ENCODE measurements at places on chromosomes 3 and 15. TPM values are rescaled to one million over a fixed set of nuclear protein-coding genes. Genes with fewer than 3 reads are reported as not detected.

DNA sequence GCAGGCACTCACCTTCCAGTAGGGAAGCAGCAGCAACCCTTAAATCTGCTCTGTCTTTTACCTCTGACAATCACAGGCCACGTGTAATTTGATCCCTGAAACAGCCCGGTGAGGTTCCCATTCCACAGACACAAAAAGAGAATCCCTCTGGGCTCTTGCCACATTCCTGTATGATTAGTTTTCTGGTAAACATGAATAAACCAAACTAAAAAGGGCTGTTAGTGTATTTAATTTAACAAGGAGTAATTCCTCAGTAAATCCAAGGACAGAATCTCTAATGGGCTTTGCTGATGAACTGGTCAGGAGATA is 186.9 kb downstream of the FAM43A start:
- no peak for DNase-seq

GRCh38 chr3:127734754-127735473 is 62.2 kb downstream of the ABTB1 start:
- no peak for DNase-seq

GRCh38 chr15:33699691-33700447 is 268.4 kb upstream of the CHRM5 start:
- DNase-seq, result no peak

DNA sequence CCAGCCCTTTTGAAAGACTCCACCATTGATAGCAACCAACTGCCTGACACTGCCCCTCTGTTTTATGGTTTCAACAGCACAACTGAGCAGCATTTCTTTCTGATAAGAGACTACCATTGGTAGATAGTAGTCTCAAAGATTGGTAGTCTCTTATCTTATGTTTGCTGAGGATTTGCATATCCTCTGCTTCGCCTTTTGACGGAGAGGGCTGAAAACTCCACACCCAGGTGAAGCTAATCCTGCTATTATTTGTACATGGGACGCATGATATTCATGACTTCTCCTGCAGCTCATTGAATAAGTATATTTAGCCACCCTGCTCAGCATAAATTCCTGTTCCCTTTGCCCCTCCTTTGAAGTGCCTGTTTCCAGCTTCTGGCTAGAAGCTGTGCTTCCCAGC is 119.4 kb upstream of the STRIT1 start:
- no peak for DNase-seq

GRCh38 chr15:31223478-31224350 is 102.9 kb upstream of the KLF13 start:
- DNase-seq, result no peak

DNA sequence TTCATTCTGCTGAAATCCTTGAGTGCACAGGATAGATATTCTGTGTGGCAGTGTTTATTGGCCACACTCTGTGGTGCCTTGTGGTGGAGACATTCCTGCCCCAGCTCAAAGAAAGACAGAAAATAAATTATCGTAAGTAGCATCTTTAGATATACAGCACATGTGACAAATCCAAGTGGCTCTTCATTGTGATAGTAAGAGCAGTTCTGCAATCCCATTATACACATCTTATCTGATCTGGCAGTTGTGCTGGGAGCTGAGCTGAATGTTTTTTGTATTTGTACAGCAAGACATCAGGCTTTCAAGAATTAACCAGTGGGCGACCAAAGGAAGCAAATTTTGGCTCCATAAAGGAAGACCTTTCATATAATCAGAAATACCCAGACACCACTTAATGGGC is 235.3 kb upstream of the MRPL3 start:
- DNase-seq, result no peak

GRCh38 chr3:29181872-29182271 is 99.0 kb upstream of the RBMS3 start:
- DNase-seq, result no peak

GRCh38 chr3:10806006-10806405 is 10.0 kb upstream of the SLC6A11 start:
- no peak for DNase-seq

DNA sequence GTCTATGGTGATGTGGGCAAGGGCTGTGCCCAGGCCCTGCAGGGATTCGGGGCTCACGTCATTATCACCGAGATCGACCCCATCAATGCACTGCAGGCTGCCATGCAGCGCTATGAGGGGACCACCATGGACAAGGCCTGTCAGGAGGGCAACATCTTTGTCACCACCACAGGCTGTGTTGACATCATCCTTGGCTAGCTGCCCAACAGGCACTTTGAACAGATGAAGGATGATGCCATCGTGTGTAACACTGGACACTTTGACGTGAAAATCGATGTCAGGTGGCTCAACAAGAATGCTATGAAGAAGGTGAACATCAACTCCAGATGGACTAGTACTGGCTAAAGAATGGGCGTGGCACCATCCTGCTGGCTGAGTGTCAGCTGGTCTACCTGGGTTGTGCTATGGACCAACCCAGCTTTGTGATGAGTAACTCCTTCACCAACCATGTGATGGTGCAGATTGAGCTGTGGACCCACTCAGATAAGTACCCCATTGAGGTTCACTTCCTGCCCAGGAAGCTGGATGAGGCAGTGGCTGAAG is 6.1 kb upstream of the USP8 start:
- no peak for DNase-seq

DNA sequence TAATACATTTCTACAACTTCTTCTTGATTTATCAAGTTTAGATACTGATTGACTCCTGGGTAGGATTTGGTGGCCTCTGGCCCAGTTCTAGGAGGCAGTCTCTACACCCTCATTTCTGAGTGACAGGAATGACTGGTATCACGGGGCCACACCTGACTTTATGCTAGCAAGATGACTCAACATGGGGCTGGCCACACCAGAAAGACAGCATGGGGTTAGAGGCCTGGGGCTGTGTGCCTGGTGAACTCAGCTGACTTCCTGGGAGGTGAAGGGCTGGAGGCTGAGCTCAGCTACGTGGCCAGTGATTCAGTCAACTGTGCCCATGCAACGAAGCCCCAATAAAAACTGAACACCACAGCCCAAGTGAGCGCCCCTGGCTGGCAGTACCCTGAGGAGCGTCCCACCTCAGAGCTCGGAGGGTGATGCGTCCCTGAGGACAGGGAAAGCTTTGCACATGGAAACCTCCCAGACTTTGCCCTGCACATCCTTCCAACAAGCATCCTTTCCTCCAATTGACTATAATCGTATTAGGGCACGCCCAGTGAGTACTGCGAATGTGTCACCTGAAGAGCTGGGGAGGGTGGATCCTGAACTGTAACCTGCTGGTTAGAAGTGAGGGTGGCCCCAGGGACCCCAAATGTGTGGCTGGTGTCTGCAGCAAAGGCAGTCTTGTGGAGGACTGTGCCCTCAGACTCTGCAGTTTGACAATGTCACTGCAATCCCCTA is 57.2 kb downstream of the NIPA2 start:
- no peak for DNase-seq

GRCh38 chr3:115321400-115321805 is 174.3 kb upstream of the ZBTB20 start:
- DNase-seq, result no peak

DNA sequence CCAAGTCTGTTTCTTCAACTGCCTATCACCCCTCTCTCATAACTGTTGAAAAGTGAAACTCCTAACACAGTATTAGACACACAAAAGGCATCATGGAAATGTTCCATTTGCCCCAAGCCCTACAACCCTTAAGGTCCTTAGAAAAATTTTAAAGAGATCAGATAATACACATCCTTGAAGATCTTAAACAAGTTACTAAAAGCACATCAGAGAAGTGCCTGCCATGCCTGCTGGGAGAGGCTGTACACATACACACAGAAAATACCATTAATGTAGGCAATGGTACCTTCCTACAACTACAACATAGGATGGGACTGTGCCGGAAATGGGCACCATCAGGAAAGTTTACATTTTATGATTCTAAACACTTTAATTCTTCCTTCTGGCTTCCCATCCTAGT is 3.3 kb downstream of the ADAM10 start:
- no peak for DNase-seq

DNA sequence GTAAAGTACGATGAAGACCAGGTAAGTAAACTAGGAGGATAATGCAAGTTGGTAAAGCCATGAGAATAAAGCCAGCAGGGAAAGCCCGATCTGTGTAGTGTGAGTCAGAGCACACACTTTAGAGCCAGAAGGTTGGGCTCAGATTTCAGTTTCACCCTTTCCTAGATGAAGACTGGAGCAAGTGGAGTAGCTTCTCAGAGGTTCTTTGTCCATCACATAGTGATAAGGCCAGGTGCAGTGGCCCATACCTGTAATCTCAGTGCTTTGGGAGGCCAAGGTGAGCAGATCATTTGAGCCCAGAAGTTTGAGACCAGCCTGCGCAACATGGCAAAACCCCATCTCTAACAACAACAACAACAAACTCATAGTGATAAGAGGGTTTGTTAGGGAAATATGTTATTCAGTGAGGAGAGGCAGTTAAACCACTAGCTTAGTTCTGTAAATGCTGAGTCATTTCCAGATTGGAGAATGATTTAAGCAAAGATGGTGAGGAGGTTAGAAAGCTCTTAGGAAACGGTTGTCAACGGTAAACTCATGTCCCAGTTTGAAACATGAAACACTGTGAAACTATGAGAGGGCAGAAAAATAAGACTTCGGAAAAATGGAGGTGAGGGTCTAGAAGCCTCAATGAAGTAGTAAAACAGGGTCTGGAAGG is 39.0 kb downstream of the IL12A start:
- DNase-seq, result no peak

DNA sequence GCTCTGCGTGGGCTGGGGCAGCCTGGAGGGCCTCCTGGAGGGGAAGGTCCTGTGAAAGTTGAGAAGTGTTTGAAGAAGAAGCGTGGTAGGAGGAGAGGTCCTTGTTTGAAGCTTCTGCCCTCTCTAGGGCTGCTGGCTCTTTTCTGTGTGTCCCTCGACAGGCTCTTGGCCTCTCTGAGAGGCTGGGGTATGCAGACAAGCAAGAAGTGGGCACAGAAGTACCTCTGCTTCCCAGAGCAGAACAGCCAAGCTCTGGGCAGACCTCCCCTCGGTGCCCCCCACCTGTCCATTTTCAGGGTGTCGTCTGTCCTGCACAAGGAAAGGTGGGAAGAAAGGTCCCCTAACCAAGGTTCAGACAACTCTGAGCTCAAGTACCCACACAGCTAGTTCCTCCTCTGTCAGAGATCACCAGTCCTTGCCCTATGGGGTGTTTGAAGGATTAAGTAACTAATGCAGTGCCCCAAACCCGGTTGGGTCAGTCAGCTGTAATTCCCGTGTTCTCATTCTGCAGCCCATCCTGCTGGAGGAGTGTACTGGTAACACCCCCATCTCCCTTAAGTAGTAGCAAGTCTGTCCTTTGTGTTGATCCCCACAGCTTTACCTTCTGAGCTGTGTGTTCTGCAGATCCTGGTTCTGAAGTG is 6.3 kb downstream of the CSK start:
- no peak for DNase-seq

DNA sequence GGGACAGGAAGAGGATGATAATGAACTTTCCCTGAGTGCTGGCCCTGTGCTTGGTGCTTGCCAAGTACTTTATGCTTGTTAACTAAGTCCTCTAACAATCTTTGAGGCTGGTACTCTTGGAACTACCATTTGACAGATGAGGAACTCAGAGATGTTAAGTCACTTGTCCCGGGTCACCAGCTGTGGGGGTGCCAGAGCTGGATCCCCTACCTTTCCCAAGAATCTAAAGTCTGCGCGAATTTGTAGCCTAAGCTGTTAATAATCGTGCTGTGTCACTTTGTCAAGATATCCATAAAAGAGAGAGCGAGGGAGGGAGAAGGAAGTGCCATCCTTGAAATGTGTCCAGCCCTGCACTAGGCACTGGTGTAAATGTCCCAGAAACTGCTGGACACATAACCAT is 19.0 kb upstream of the ACOX2 start:
- no peak for DNase-seq

GRCh38 chr15:74497584-74497983 is 36.6 kb upstream of the UBL7 start:
- no peak for DNase-seq

DNA sequence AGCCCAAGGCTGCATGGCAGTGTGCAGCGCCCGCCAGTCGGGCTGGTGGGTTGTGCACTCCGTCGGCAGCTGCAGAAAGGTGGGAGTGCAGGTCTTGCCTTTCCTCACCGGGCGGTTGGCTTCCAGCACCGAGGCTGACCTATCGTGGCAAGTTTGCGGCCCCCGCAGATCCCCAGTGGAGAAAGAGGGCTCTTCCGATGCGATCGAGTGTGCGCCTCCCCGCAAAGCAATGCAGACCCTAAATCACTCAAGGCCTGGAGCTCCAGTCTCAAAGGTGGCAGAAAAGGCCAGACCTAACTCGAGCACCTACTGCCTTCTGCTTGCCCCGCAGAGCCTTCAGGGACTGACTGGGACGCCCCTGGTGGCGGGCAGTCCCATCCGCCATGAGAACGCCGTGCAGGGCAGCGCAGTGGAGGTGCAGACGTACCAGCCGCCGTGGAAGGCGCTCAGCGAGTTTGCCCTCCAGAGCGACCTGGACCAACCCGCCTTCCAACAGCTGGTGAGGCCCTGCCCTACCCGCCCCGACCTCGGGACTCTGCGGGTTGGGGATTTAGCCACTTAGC is 4.3 kb downstream of the ISL2 start:
- peak; percentile 45 for DNase-seq

DNA sequence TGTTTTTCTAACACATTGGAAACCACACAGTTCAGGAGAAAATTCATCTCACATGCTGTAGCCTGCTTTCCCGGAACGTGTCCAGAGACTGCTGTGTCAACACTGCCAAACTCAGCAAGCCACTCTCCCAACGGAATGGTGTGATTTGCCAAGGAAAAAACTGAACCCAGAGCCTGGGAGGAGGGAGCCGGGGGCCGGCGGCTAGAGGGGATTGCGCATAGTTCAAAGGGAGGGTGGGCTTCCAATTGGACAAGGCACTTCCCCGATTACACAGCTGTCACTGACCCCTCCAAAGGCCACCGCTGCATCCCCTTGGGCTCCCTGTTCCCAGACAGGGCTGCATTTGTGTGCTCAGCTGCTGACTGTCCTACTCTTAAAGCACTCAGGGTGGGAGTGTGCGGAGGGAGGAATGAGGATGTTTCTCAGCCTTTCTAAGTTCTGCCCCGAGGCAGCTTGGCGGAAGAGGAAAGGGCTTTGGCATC is 256.2 kb downstream of the ZNF621 start:
- peak; percentile 63 for DNase-seq

DNA sequence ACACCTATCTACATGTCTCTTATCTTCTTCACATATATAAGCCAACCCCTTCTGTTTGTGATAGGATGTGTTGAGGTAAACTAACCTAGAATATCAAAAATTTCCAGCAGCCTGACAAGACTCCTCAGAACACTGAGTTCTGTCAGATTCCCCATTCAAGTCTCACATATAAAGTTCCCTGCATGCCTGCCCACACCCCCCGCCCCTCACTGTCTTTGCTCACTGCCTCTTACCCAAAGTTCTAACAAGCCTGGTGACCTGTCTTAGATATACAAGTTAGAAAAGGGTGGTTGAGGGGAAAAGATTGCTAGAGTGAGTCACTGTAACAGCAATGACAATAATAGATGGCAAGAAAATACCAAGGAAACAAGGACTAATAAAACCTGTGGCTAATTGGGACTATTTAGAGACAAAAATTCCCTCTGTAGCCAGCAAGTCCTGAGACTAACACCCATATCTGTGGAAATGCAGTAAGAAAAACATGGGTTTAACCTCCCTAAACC is 40.1 kb downstream of the FBXO22 start:
- DNase-seq, result no peak

- DNase-seq, result no peak
Observed at GRCh38 chr15:90306560-90306959, 41.1 kb downstream of the NGRN start.

The NR2F2 gene
- total RNA-seq, result 150 TPM

The SOX14 gene
- 0.18 TPM for total RNA-seq

The RLBP1 gene
- total RNA-seq, result 6.3 TPM

The IQCF5 gene
- total RNA-seq, result not detected

The OXTR gene
- total RNA-seq, result 7.9 TPM

The CSPG4 gene
- total RNA-seq, result 5.3 TPM

The PTX3 gene
- total RNA-seq, result 41.1 TPM

The TP53BP1 gene
- total RNA-seq, result 99.5 TPM

All from neural crest cell (in vitro differentiated cells).